ENCODE measurements at places on chromosomes 13 and 19. TPM values are rescaled to one million over a fixed set of nuclear protein-coding genes. Genes with fewer than 3 reads are reported as not detected.

RNF17 gene
- polyA plus RNA-seq: not detected

HRC gene
- polyA plus RNA-seq: 184 TPM

EDNRB gene
- polyA plus RNA-seq: 3.2 TPM

SIGLEC5 gene
- polyA plus RNA-seq: not detected

GRCh38 chr13:47959468-47960247 lies 41.4 kb downstream of the SUCLA2 start:
- H3K4me1 ChIP-seq: no peaks in the 10 kb centered on the region
- DNase-seq: no peak
- H3K36me3 ChIP-seq: peaks cover 63% of the 10 kb centered on the region
- H3K27me3 ChIP-seq: no peaks in the 10 kb centered on the region
- no peak overlapping the region for H3K4me3 ChIP-seq

GRCh38 chr13:110506859-110507566 lies 54.5 kb downstream of the RAB20 start:
- H3K4me1 ChIP-seq: peaks cover 50% of the 10 kb centered on the region
- peak overlapping the region; percentile 97 for H3K27ac ChIP-seq
- no peak overlapping the region for H3K4me3 ChIP-seq
- H3K27me3 ChIP-seq: no peaks in the 10 kb centered on the region
- H3K36me3 ChIP-seq: peaks cover 2% of the 10 kb centered on the region
- DNase-seq: peak; percentile 71

DNA sequence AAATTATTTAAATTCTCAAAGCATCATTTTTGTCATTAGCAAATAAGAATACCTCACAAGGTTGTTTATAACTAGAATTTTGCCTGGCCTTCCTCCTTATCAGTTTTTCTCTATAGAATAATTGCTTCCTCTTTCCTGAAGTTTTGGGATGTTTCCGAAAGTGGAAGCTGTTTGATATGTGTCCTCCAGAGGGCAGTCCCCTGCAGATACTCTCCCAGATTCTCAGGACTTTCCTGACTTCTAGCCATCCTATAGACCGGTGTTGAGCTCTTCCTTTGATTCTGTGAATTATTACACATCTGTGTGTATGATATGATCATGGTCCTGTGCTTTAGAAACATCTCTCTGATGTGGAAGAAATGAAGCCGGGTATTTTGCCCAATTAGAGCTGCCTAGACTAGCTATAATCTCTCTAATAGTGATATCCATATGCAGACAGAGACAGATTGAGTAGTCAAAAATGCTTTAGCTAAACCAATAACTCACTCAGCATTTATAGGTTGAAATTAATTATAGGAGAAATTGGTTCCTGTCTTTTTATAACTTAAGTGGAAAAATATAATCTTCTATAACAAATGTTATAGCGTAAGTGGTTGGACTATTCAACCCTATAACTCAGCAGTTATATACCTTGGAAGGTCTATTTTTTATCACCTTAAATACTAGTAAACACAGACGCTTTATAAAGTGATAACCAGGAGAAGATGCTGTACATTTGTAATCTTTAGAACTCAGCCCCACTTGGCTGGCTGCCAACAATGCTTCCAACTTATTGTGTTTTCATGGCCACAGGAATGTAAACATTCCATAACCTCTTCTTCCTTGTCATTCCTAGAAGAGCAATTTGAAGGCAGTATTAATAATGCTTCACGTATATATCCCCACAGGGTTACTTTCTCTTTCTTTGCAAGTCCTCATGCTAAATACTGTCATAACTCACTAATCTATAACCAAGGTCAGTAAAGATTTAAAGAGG lies 201.0 kb upstream of the RXFP2 start:
- no peaks in the 10 kb centered on the region for H3K36me3 ChIP-seq
- H3K27ac ChIP-seq: no peak overlapping the region
- no peak overlapping the region for H3K4me3 ChIP-seq
- no peaks in the 10 kb centered on the region for H3K4me1 ChIP-seq
- H3K27me3 ChIP-seq: no peaks in the 10 kb centered on the region
- peak; percentile 74 for DNase-seq

DNA sequence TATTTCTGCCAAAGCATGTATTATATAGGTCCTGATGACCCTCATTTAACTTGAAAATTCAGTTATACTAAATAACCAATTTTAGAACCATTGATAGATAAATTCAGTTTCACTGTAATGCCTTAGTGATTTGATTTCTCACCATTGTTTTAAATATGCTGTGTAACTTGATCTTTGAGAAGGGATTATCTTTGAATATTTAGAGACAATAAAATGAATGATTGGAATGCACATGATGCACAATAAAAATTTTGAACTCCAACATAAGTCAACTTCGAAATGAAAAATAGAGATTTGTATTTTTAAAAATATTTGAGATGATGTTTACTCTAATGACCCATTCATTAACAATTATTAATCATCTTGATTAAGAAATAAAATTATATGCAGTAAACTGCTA lies 654.5 kb downstream of the OLFM4 start:
- H3K27ac ChIP-seq: no peak overlapping the region
- no peak for DNase-seq
- H3K4me3 ChIP-seq: no peak overlapping the region
- no peaks in the 10 kb centered on the region for H3K4me1 ChIP-seq
- no peaks in the 10 kb centered on the region for H3K36me3 ChIP-seq

DNA sequence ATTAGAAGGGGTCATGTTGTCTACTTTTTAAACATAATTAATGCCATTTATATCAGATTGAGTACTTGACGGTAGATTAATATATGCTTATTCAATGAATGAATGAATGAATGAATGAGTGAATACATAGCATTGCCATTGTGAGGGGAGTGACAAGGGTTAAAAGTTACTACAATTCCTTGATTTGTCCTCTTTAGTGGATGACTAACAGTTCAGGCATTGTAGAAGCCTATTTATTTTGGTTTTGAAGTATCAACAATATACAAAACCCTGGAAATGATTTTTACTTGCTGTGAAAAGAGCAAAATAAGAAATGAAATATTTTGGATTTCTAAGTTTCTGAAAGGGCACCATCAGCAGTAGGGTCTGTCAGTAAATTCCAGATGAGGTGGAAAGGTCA lies 122.7 kb downstream of the CYSLTR2 start:
- H3K27ac ChIP-seq: no peak overlapping the region
- no peaks in the 10 kb centered on the region for H3K27me3 ChIP-seq
- H3K36me3 ChIP-seq: no peaks in the 10 kb centered on the region
- H3K4me3 ChIP-seq: no peak overlapping the region
- no peak for DNase-seq

DNA sequence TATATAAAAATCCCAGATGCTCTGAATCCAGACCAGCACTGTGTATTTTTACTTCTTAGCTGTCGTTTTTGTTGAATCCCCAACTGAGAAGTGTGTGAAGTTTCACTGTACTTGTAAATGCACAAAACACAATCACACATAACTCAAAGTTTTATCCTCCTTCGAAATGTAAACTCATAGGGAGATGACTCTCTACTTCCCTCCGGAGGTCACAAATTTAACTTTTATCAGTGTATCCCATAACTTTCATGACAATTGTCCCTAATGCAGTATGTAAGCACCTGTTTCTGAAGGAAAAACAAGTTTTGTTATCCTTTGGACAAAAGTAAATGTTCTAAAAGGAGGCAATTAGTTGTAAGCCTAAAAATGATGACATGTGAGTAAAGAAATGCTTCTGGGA lies 665.0 kb upstream of the SLITRK6 start:
- H3K27me3 ChIP-seq: no peaks in the 10 kb centered on the region
- H3K4me1 ChIP-seq: no peaks in the 10 kb centered on the region
- H3K27ac ChIP-seq: no peak overlapping the region
- DNase-seq: no peak

- DNase-seq: no peak
- H3K36me3 ChIP-seq: no peaks in the 10 kb centered on the region
- no peaks in the 10 kb centered on the region for H3K4me1 ChIP-seq
- H3K27me3 ChIP-seq: no peaks in the 10 kb centered on the region
- H3K4me3 ChIP-seq: no peak overlapping the region
Observed at GRCh38 chr19:21908066-21908465, 72.1 kb upstream of the ZNF43 start.

DNA sequence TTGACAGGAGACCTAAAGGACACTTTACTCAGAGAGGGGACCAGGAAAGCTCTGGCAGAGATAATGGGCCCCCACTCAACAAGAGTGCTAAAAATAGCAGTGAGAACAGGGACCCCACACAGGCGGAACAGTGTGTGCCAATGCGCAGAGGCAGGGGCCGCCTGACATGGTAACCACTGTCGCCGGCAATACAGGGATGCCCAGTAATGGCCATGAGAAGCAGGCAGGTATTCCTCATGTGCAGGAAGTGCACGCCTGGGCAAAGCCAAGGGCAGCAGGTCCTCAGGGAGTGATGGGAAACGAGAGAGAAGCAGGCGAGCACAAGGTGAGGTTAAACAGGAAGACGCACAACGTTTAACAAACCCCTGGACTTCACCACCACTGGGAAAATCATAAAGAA lies 757.1 kb downstream of the LIG4 start:
- DNase-seq: no peak
- H3K36me3 ChIP-seq: no peaks in the 10 kb centered on the region
- no peaks in the 10 kb centered on the region for H3K4me1 ChIP-seq
- no peak overlapping the region for H3K4me3 ChIP-seq
- H3K27me3 ChIP-seq: no peaks in the 10 kb centered on the region

GRCh38 chr19:31135841-31136240 lies 213.4 kb downstream of the TSHZ3 start:
- peaks cover 32% of the 10 kb centered on the region for H3K27me3 ChIP-seq
- H3K27ac ChIP-seq: no peak overlapping the region
- no peak overlapping the region for H3K4me3 ChIP-seq
- H3K4me1 ChIP-seq: no peaks in the 10 kb centered on the region

GRCh38 chr13:49400755-49401659 lies 42.9 kb downstream of the CAB39L start:
- peaks cover 22% of the 10 kb centered on the region for H3K4me1 ChIP-seq
- no peaks in the 10 kb centered on the region for H3K27me3 ChIP-seq
- peak overlapping the region; percentile 40 for H3K4me3 ChIP-seq
- peak; percentile 74 for DNase-seq
- no peaks in the 10 kb centered on the region for H3K36me3 ChIP-seq

- no peak for DNase-seq
- no peaks in the 10 kb centered on the region for H3K27me3 ChIP-seq
- no peak overlapping the region for H3K4me3 ChIP-seq
- no peak overlapping the region for H3K27ac ChIP-seq
Observed at GRCh38 chr13:70758932-70759331, 650.7 kb upstream of the KLHL1 start.

DNA sequence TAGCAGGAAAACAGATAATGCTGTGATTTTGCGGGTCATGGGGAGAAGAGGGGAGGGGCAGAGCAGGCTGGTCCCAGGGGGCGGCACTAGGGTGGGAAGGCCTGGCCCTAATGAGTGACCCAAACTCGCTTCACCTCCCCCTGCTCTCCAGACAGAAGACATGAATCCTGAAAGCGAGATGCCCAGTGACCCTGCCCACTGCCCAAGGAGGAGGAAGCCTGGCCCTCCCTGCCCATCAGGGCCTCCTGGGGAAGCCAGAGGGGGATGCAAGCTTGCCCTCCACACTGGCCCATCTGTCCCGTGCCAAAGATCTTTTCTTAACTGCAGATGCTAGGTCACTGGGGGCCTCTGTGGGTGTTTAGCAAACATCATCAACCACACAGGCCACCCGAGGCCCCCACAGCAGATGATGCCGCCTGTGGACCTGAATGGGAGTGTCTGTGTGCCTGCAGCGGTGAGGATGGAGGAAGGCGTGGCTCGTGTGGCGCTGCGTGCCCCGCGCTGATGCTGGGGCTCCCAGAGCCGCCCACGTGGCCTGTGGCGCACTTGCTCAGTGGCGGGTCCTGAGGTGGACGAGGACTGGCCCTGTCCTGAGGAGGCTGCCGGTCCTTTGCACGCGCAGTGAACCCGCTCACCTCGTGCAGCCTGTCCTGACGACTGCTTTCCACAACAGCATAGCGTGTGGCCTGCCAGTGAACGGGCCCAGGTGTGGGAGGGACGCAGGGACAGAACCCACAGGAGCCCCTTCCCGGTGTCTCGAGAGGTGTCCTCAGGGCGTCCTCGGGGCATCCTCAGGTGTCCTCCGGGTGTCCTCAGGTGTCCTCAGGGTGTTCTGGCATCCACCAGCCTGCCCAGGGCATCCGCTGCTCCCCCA lies 80.5 kb upstream of the MCF2L start:
- no peak for DNase-seq
- peaks cover 14% of the 10 kb centered on the region for H3K4me1 ChIP-seq
- peaks cover 3% of the 10 kb centered on the region for H3K36me3 ChIP-seq
- no peak overlapping the region for H3K27ac ChIP-seq
- peaks cover 10% of the 10 kb centered on the region for H3K27me3 ChIP-seq

GRCh38 chr13:49020940-49021553 lies 45.3 kb downstream of the FNDC3A start:
- H3K27me3 ChIP-seq: no peaks in the 10 kb centered on the region
- DNase-seq: no peak
- H3K4me3 ChIP-seq: no peak overlapping the region
- H3K4me1 ChIP-seq: no peaks in the 10 kb centered on the region

- DNase-seq: no peak
- peak overlapping the region; percentile 47 for H3K27ac ChIP-seq
- peak overlapping the region; percentile 8 for H3K4me3 ChIP-seq
- no peaks in the 10 kb centered on the region for H3K36me3 ChIP-seq
- H3K4me1 ChIP-seq: peaks cover 22% of the 10 kb centered on the region
Observed at GRCh38 chr19:2042485-2043250, 8.4 kb downstream of the MKNK2 start.

DNA sequence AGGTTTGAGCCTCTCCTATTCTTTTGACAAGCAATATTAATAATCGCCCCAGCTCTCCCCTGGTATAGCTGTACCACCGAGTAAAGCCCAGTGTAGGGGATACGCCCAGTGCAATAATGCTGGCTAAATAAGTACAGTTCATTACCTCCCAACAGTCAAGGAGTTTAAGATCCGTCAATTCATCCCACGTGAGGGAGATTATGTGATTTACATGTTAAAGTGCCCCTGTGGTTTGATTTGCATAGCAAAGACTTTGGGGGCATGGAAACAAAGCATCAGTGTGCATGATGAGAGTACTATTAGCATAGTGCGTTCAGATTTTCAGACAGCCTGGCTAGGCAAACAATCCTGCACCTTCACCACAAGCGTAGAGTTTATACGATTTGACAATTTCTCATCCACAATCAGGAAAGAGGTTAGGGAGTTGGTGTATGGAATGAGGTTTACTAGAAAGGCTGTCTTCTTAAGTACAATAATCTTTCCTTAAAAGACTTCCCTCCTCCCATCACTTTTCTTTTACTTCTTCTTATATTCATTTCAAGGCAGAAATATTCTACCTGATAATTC lies 754.0 kb downstream of the DIAPH3 start:
- peaks cover 28% of the 10 kb centered on the region for H3K4me1 ChIP-seq
- DNase-seq: no peak
- H3K4me3 ChIP-seq: no peak overlapping the region
- no peaks in the 10 kb centered on the region for H3K27me3 ChIP-seq

GRCh38 chr13:41547251-41548000 lies 90.1 kb downstream of the RGCC start:
- DNase-seq: no peak
- no peak overlapping the region for H3K27ac ChIP-seq
- H3K4me1 ChIP-seq: no peaks in the 10 kb centered on the region

GRCh38 chr13:45658586-45659235 lies 43.2 kb upstream of the ERICH6B start:
- no peak overlapping the region for H3K4me3 ChIP-seq
- H3K27me3 ChIP-seq: no peaks in the 10 kb centered on the region
- no peaks in the 10 kb centered on the region for H3K4me1 ChIP-seq

All from cardiac muscle cell (in vitro differentiated cells and primary cell).